ENCODE measurements at places on chromosomes 1 and 21.

GRCh38 chr1:175839779-175840669, 96.6 kb upstream of the TNR start:
- DNase-seq = peak; percentile 11

GRCh38 chr1:13782634-13783360, 82.8 kb downstream of the PRDM2 start:
- DNase-seq = no peak

DNA sequence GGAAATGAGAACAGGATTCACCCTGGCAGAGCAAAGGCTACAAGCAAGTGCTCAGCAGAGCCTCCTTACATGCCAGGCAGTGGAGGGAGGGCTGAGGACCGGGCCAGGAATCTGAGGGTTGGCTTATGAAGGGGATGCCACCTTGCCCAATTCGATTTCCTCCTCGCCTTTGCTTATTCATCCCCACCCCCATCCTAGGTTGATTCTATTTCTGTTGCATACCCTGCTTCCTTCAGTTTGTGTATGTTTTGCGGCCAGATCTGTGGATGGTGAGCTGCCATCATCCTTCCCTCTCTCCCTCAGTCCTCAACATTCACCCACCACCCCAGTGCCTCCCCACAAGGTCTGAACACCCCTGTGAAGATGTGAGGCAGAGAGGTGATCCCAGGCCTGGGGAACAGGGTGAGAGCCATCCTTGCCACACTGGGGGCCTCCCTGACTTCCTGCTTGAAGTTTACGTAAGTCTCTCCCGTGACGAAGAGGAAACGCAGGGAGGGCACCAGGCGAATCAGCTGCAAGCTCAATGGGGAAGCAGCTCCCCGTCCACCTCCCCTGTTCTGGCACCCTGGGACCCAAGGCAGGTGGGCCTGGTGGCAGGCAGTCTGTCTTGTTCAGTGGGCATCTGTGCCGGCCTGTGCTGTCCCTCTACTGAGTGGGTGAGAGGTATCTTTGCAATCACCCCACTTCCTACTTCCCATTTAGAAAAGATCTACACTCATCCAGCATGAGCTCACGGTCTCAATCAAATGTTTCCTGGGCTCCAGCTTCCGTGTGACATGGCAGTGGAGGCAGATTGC, 50.6 kb upstream of the CNTN2 start:
- no peak for DNase-seq

GRCh38 chr1:180198611-180199010, 31.5 kb upstream of the LHX4 start:
- DNase-seq = no peak

DNA sequence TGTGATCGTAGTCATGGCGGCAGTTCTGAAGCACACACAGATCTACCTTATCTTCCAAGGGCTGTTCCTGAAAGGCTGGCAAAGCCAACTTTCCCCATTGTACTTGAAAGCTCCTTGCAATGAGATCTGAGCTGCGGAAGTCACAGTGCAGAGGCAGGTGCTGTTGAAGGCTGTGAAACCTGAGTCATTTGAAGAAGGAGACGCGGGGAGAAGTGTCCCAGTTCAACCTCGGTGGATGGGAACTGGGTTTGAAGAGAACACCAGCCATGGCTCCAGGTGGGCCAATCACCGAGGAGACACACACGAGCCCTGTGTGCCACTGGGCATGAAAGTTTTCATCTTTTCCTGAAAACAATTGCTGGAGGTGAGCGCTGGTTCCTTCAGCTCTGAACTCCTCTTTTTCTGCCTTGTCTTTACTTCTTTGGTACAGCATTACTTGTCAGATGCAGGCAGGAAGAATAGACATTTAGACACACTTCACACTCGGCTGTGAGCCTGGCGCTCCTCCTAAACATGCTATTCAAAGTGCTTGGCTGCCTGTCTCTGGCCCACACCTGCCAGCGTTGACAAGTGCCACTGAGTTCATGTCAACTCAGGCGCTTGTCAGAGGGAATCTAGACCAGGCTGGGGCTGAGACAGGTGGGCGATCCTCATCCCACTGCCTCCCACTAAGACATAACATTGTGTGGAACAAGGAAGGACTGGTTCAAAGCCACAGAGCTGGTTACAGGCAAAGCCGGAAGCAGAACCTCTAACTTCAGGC, 25.7 kb upstream of the PDE9A start:
- DNase-seq = peak; percentile 19
